Mesenteric fat pad (tissue), 1 donor: ENCODE measurements at places on chromosomes 5 and 9. TPM values are rescaled to one million over a fixed set of nuclear protein-coding genes. Genes with fewer than 3 reads are reported as not detected.

The SGCD gene
- 3.9 TPM for total RNA-seq

- DNase-seq, result no peak
Measured at GRCh38 chr5:168939887-168940544, 360.8 kb upstream of the PANK3 start.

- no peak for DNase-seq
Measured at GRCh38 chr9:34454571-34455065, 3.8 kb downstream of the FAM219A start.

GRCh38 chr5:173944511-173944910, 44.5 kb upstream of the C5orf47 start:
- DNase-seq, result no peak

DNA sequence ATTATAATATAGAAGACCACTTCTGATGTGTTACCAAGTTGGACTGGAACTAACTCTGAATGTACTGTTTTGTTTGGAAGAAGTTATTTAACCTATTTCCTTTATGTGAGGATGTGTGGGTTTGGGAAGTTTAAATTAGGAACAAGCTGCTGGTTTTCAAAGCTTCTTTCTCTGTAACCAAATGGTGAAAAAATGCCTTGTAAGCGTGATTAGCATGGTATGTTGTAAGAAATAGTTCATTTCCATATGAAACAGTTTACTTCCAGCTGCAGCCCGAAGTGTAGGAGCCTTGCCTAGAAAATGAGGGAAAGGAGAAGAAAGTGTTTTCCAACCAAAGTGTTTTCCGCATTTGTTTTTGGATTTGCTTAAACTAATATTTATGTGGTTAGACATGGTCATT, 36.0 kb downstream of the TTC1 start:
- DNase-seq, result no peak

DNA sequence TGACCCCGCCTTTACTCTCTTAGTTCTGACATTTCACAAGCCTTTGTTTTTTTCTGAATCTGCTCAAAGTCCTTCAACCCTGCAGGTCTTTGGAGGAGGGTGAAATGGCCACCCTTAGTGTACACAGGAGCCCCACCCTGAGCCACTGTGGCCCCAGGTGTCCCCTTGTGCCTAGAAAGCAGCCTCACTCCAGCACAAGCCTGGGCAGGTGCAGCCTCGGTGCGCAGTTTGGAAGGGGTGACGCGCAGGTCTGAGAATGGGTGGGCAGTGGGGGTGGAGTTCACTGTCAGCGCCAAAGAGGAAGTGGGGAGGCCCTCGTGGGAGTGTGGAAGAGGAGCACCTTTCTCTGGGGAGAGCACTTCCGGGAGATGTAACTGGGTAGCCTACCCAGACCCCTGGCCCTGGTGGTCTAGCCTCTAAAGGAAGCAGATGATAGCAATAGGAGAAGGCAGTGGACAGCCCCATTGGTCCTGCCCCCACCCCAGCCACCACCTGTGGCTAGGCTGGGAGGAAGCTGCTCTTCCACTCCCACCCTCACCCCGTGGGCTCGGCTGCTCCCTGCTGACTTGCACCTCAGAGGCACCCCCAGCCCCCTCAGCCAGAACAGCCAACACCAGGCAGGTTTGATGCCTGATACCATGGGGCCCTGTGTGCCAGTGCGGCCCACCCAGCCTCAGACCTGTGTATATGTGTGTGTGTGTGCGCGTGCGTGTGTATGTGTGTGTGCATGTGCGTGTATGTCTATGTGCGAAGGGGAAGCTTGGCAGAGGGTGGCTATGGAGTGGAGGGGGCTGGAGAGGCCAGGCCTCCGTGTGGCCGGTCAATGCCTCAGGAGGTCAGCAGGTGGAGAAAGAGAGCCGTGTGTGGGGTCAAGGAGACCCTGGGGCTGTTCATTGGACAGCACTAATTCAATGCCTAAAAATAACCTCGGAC, 16.8 kb upstream of the DAB2IP start:
- no peak for DNase-seq

DNA sequence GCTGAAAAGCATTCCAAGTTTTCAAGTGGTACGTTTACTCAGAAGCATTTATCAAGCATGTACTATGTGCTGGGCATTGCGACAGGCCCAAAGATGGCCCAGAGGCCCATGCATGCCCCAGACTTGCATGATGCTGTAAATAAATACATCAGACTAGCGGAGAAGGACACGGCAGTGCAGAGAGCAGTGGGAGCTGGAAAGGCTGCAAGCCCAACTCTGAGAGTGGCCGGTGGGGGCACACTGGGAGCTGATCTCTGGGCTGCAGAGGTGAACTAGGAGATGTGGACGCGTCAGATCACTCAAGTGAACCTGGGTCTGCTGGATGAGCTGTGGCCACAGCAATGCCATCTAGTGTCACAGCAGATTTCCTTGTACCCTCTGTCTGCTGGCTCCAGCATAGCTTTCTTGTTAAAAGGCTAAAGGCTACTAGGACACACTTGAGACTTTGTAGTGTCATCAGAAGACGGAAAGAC, 246.9 kb downstream of the FANCC start:
- DNase-seq, result no peak

The PDGFRB gene
- total RNA-seq, result 201 TPM

The SAXO1 gene
- not detected for total RNA-seq

DNA sequence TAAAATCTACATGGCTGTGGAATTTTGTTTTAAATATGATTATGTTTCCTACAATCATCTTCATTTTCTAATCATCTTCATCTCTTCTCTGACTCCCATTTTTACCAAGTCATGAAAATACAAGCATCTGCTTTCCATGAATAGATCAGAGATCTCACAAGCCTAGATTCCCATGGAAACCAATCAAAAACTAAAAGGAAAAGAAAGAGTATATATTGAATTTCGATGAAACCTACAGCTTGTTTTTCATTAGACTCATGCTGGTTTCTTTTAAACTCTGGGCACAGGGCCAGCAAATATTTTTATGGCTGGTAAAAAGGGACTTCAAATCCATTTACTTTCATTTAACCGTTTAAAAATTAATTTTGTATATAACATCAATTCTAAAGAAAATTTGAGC, 51.2 kb downstream of the INVS start:
- no peak for DNase-seq

DNA sequence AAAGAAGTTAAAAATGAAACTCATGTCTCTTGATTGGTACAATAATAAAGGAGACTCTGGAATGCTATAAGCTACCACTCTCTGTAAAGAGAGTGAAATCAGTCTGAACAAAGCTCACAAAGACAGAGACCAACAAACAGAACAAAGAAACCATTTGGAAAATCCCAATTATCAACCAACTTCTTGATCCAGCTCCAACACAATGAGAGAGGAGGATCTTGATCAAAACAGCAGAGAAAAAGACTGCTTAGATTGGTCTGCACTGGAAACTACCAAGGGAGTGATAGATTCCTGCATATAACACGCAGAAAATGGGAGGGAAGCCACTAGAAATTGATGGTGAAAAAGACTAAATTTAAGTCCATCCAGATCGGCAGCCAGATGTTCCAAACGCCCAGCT, 23.1 kb upstream of the RNF38 start:
- no peak for DNase-seq

- no peak for DNase-seq
Measured at GRCh38 chr5:104412649-104413240, 850.2 kb upstream of the NUDT12 start.

The SHISAL2B gene
- total RNA-seq, result not detected

DNA sequence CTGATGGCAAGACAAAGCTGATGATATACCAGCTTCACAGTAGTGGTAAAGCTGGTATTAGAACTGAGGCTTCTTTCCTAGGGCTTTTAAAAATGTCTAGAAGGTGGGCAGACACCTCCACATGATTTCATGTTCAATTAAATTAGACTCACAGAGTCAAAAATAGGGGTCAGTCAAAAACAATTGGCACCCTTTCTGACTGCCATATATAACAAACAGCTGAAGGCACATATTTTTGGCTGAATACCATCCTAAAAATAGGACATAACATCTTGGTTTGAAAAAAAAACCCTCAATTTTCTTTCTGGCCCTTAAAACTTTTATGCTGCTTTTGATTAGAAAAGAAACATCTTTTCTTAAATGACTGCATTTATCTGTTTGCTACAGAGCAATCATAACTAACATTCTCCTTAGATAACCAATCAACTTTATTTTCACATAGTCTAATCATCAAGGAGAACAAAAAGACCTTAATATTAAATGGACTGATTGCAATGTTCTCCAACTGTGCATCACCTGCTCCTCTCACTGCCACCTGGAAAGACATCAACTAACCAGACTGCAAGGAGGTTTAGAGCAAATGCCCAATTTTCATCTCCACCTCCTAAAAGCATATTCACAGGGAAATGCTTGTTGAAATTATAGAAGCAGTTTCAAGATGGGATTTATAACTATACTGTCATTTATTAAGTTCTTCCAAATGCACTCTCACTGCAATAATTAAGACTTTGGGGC, 3.2 kb downstream of the SGTB start:
- DNase-seq, result no peak

DNA sequence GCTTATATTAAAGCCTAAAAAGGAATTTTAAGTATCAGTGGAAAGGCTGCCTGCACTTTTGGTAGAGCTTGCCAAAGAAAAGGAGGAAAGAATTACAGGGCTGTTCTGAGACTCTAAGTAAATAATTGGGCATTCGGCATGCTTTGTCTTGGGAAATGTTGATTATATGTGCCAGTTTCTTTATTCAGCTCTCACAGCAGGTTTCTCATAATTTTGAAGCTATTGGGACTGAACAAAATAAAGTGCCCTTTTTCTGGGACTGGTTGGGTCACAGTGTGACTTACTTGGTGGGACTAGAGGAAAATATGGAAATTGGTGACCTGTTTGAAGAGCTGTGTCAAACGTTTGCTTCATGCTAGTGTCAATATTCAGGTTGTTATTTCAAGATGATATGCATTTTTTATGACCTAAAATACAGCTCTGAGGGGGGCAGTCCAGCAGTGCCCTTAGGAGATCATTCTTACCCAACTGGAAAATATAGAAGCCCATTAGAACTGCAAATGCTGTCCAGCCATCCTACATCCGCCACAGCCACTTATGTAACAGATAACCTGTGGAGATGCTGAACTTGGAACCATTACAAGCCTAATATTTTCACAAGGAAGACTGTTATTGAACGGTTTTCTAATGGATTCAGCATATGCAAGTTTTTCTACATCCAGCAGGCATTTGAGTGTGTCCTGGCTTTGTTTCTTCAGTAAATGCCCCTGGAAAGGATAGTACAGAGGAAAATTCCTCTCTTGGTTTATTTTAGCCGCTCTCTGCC, 122.4 kb downstream of the SNCAIP start:
- no peak for DNase-seq

DNA sequence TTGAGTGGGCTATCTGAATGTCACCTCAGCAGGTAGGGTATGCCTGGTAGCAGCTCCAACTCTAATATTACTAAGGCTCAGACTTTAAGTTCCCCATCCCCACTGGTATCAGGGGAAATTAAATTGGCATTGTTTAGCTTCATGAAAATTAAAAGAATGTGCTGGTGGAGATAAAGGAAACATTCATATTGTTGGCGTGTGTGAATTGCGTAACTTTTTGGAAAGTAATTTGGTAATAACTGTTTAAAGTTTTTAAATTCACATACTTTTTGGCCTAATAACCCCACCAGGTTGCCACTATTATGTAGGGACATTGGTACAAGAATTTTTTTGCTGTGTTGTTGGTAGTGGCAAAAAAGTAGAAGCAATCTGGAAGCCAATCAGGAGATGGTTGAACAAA, 29.4 kb downstream of the TNPO1 start:
- no peak for DNase-seq

The PRDM9 gene
- not detected for total RNA-seq

The HSPB3 gene
- total RNA-seq, result not detected

DNA sequence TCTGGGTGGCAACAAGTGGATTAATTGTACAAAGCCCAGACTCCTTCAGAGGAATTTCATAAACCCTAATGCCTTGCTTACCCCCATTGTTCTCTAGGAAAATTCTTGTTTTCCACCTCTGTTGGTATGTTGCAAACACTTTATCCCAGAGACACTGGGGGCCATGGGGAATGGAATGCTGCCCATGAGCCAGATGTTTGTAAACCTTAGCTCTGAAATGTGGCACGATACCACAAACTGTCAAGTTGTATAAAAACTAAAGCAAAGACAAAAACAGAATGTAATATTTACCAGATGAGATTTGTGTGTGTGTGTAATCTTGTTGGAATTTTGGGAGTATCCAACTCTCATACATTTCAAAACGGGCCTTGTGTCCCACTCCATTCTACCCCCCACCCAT, 465.0 kb downstream of the EBF1 start:
- DNase-seq, result no peak

- peak; percentile 62 for DNase-seq
Measured at GRCh38 chr5:166441-167372, 24.6 kb upstream of the LRRC14B start.

DNA sequence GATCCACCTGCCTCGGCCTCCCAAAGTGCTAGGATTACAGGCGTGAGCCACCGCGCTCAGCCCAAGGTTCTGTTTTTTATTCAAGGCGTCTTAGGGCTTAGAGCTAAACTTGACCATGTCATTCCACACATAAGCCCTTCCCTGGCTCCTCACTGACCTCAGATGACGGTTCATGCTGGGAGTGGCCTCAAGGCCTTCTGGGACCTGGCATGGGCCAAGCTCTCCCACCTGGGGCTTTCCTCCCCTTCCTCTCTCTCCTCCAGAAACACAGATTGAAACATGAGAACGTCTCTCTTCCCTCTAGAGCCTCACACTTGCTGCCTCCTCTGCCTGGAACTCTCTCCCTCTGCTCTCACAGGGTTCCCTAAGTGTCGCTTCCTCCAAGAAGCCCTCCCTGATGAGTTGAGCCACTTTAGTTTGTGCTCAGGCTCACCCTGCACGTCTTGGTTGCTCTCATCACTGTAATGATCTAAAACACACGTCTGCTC, 155.6 kb upstream of the IER5L start:
- no peak for DNase-seq

DNA sequence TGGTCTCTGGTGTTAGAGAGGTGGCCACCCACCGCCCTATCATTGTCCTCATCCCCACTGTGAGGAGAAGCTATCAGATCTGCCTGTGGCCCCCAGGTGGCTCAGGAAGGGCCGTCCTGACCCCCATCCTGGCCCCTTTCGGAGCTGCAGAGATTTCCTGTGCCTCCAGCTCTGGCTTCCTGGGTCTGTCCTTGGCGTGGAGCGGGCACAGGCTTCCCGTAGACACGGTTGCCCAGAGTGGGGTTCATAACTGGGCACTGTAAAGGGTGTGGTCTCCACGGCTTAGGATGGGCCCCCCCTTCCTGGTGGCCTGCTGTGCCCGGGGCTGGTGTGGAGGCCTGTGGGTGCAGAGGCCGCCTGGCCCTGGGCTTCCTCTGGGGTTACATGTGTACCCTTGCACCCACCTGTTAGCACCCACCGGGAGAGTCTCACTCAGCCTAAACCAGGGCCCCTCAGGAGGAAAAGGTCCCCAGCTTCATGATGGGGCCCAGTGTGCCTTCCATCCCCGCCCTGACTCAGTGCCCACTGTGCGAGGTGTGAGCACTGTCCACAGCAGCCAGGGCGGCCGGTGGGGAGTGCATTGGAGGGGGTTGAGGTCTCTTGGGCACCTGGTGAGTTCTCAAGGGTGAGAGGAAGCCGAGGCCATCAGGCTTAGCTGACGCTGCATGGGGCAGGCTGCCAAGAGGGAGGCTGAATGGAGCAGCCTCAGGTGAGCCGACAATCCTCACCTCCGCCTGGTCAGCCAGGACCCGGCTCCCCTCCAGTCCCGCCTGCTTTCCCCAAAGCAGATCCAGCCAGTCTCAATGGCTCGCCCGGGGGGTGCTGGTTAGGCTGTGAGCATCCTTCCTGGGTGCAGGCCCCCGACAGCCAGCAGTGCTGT, 15.3 kb upstream of the AJM1 start:
- DNase-seq, result no peak

The ADAMTS13 gene
- 0.64 TPM for total RNA-seq
